ENCODE measurements at places on chromosomes 12 and 14. TPM values are rescaled to one million over a fixed set of nuclear protein-coding genes. Genes with fewer than 3 reads are reported as not detected.

- H3K4me1 ChIP-seq: no peaks in the 10 kb centered on the region
- peak; percentile 29 for DNase-seq
- H3K27me3 ChIP-seq: no peaks in the 10 kb centered on the region
- no peak overlapping the region for H3K4me3 ChIP-seq
- no peaks in the 10 kb centered on the region for H3K36me3 ChIP-seq
Measured at GRCh38 chr14:106691601-106692291, 1165.4 kb downstream of the TMEM121 start.

GRCh38 chr12:3256103-3256631, 179.0 kb downstream of the TSPAN9 start:
- H3K27ac ChIP-seq: no peak overlapping the region
- H3K4me3 ChIP-seq: no peak overlapping the region
- DNase-seq: no peak
- peaks cover 2% of the 10 kb centered on the region for H3K4me1 ChIP-seq

GRCh38 chr14:73619524-73619923, 7.2 kb downstream of the ACOT6 start:
- no peak for DNase-seq
- no peak overlapping the region for H3K27ac ChIP-seq
- H3K36me3 ChIP-seq: no peaks in the 10 kb centered on the region
- H3K4me3 ChIP-seq: no peak overlapping the region
- no peaks in the 10 kb centered on the region for H3K4me1 ChIP-seq

DNA sequence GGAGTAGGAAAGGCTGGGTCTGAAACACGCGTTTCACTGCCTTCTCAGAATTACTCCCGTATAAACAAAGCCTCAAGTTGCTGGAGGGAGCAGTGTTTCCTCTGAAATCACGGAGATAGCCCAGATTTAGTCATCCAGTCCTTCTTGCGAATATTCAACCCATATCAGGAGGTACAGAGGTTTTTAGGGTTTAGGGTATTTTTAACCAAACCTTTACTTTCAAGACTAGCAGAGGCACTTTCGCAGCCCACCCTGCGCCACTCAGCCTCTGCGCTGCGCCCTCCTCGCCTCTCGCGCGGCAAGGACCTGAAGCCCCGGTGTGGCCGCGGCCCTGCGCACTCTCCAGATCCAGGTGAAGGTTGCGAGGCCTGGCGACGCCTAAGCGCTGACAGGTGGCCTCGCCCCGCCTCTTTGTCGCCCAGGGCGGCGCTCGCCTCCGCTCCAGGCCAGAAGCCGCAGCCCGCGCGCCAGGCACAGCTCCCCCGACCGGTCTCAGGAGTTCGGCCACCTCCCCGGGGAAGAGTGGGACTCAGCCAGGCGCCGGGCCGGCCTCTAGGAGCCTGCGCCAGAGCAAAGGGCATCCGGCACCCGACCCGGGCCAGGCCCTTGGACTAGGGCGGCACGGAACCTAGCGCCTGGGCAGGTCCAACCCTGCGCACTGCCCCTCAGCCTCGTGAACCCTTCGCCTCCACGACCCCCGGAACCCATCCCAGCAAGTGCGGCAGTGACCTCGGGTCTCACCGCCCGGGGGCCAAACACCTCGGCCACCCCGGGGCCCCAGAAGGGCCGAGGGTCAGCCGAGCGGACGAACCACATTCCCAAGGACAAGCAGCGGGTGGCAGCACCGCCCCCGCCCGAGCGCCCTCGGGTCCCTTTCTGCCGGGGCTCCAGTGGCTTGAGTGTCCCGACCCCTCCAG, 1.8 kb upstream of the SAMD4A start:
- H3K36me3 ChIP-seq: no peaks in the 10 kb centered on the region
- H3K27ac ChIP-seq: peak overlapping the region; percentile 99
- peak overlapping the region; percentile 73 for H3K4me3 ChIP-seq
- H3K27me3 ChIP-seq: no peaks in the 10 kb centered on the region

GRCh38 chr12:104420868-104421267, 35.9 kb upstream of the CHST11 start:
- H3K4me3 ChIP-seq: no peak overlapping the region
- H3K36me3 ChIP-seq: no peaks in the 10 kb centered on the region
- no peak overlapping the region for H3K27ac ChIP-seq
- no peaks in the 10 kb centered on the region for H3K27me3 ChIP-seq

DNA sequence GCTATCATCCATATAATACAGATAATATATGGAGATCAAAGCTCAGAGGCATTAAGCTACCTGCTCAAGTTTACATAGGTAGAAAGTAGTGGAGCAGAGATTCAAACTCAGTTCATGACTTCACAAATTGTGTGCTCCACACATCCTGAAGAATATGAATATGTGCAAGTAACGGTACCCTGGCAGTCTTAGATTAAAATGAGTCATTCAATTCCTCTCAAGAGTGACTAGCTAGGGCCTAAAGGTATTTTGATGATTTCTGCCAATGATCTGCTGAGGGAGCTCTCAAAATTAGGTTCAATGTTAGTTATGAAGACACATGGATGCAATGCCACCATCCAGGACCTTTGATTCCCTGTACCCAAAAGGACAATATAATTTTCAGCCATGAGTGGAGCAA, 58.9 kb downstream of the GRIP1 start:
- no peaks in the 10 kb centered on the region for H3K27me3 ChIP-seq
- no peak overlapping the region for H3K27ac ChIP-seq
- no peaks in the 10 kb centered on the region for H3K36me3 ChIP-seq
- DNase-seq: no peak
- H3K4me1 ChIP-seq: no peaks in the 10 kb centered on the region

GRCh38 chr14:76644855-76645518, 116.3 kb upstream of the VASH1 start:
- DNase-seq: no peak
- no peak overlapping the region for H3K4me3 ChIP-seq
- no peak overlapping the region for H3K27ac ChIP-seq
- H3K4me1 ChIP-seq: no peaks in the 10 kb centered on the region

GRCh38 chr14:51285120-51285519, 45.1 kb downstream of the TMX1 start:
- H3K27ac ChIP-seq: no peak overlapping the region
- no peaks in the 10 kb centered on the region for H3K27me3 ChIP-seq
- DNase-seq: no peak
- H3K36me3 ChIP-seq: no peaks in the 10 kb centered on the region
- H3K4me1 ChIP-seq: no peaks in the 10 kb centered on the region

Gene LIN7A
- total RNA-seq: 19.7 TPM

Gene EPS8
- 31.6 TPM for total RNA-seq

- H3K36me3 ChIP-seq: no peaks in the 10 kb centered on the region
- DNase-seq: no peak
- H3K4me1 ChIP-seq: no peaks in the 10 kb centered on the region
Measured at GRCh38 chr12:49295082-49295936, at the start of gene PRPH. TSS of gene PRPH (plus strand) at chr12:49295147. CDS start at chr12:49295201, 54 bp downstream.

Gene SELPLG
- 2.2 TPM for total RNA-seq

Gene SAMD4A
- 31.9 TPM for total RNA-seq

GRCh38 chr14:89121968-89122620, 294.9 kb downstream of the FOXN3 start:
- DNase-seq: no peak
- no peaks in the 10 kb centered on the region for H3K27me3 ChIP-seq
- no peaks in the 10 kb centered on the region for H3K4me1 ChIP-seq
- no peaks in the 10 kb centered on the region for H3K36me3 ChIP-seq
- H3K4me3 ChIP-seq: no peak overlapping the region

Gene HCAR1
- total RNA-seq: not detected

Gene SAV1
- 13.8 TPM for total RNA-seq

DNA sequence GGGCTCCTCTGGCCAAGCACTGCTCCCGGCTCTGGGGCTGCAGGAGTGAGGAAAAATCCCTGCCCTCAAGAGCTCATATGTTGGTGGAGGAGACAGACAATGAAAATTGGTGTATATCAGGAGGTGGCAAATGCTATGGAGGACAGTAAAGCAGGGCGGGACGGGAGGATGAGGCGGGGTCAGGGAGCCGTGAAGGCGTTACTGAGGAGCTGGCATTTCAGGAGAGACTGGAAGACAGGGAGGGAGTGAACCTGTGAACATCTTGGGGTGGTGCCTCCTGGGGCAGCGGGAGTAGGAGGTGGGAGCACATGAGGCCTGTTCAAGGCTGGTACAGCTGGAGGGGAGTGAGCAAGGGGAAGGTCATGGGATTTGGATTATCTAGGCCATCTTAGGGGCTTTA, 26.6 kb downstream of the TSPAN9 start:
- H3K27ac ChIP-seq: peak overlapping the region; percentile 95
- no peak for DNase-seq
- no peaks in the 10 kb centered on the region for H3K36me3 ChIP-seq
- H3K4me1 ChIP-seq: no peaks in the 10 kb centered on the region
- H3K27me3 ChIP-seq: no peaks in the 10 kb centered on the region

DNA sequence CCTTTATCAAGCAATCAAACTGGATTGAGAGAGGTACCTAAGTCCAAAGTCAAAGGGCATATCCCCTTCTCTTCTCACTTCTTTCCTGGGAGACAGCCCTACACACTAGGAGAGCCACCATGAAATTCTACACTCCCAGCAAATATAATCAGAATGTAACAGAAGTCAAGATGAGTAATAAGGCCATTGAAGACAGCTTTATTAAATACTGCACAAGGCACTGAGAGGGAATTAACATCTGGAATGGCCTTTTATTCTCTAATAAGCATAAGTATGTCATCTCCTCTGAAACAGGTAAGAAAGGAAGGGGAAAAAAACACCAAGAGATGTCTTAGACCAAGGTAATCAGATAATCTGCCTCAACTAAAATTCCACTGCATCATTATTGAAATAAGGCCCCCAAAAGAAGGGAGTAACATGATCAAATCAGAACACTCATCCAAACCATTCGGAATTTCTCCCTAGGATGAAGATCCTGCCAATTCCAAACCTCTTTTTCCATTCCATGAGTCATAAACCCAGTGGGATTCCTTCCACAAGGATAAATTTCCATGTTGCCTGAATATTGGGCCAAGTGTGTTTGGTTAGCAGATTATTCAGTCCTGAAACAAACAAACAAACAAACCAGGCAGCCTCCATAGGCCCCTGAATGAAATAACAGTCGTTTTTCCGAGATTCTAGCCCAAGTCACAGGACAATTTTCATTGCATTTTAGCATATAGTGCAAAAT, 19.9 kb downstream of the SLC35F4 start:
- no peak for DNase-seq
- no peaks in the 10 kb centered on the region for H3K27me3 ChIP-seq
- H3K36me3 ChIP-seq: no peaks in the 10 kb centered on the region
- H3K4me1 ChIP-seq: no peaks in the 10 kb centered on the region
- H3K4me3 ChIP-seq: no peak overlapping the region

- H3K36me3 ChIP-seq: no peaks in the 10 kb centered on the region
- H3K4me3 ChIP-seq: no peak overlapping the region
- H3K4me1 ChIP-seq: no peaks in the 10 kb centered on the region
- no peak for DNase-seq
- no peaks in the 10 kb centered on the region for H3K27me3 ChIP-seq
- H3K27ac ChIP-seq: no peak overlapping the region
Measured at GRCh38 chr14:59026081-59026480, 162.4 kb upstream of the DAAM1 start.

Gene NFE2
- 2.8 TPM for total RNA-seq

Gene PMCH
- not detected for total RNA-seq

Gene HPD
- 772 TPM for total RNA-seq

Gene TTC7B
- 35.9 TPM for total RNA-seq

DNA sequence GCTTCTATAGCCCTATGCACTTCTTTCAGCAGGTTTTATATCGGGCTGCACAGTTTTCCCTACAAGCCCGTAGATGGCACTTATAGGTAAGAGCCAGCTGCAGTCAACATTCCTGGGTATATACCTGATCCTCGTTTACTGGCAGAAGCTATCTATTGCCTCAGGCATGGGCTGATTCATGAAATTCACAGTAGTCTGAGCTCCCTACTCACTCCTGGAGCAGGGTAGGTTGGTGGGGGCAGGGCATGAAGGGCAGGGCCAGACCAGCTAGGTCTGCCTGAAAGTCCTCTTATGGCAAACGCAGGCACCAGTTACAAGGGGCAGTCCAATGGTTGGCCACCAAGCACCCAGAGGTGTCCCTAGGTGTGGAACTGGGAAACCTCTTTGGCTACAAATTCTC, 345.8 kb downstream of the RPS29 start:
- no peak for DNase-seq
- H3K4me3 ChIP-seq: no peak overlapping the region
- no peaks in the 10 kb centered on the region for H3K4me1 ChIP-seq

GRCh38 chr12:15882118-15882971, at the start of gene STRAP:
TSS of gene STRAP (plus strand) at chr12:15882387. CDS start at chr12:15882708, 321 bp downstream.
- H3K4me1 ChIP-seq: peaks cover 14% of the 10 kb centered on the region
- H3K4me3 ChIP-seq: peak within 1 kb of the TSS; percentile 78
- no peaks in the 10 kb centered on the region for H3K36me3 ChIP-seq
- peak within 1 kb of the TSS; percentile 100 for H3K27ac ChIP-seq
- H3K27me3 ChIP-seq: no peaks in the 10 kb centered on the region

- no peaks in the 10 kb centered on the region for H3K27me3 ChIP-seq
- H3K4me3 ChIP-seq: no peak overlapping the region
- no peak for DNase-seq
- no peaks in the 10 kb centered on the region for H3K4me1 ChIP-seq
- no peaks in the 10 kb centered on the region for H3K36me3 ChIP-seq
Measured at GRCh38 chr12:132428936-132429601, 60.9 kb upstream of the FBRSL1 start.

Gene PLCZ1
- not detected for total RNA-seq

Gene EML5
- 0.20 TPM for total RNA-seq

Gene FAM90A1
- not detected for total RNA-seq

Gene PLXNC1
- 1.6 TPM for total RNA-seq

DNA sequence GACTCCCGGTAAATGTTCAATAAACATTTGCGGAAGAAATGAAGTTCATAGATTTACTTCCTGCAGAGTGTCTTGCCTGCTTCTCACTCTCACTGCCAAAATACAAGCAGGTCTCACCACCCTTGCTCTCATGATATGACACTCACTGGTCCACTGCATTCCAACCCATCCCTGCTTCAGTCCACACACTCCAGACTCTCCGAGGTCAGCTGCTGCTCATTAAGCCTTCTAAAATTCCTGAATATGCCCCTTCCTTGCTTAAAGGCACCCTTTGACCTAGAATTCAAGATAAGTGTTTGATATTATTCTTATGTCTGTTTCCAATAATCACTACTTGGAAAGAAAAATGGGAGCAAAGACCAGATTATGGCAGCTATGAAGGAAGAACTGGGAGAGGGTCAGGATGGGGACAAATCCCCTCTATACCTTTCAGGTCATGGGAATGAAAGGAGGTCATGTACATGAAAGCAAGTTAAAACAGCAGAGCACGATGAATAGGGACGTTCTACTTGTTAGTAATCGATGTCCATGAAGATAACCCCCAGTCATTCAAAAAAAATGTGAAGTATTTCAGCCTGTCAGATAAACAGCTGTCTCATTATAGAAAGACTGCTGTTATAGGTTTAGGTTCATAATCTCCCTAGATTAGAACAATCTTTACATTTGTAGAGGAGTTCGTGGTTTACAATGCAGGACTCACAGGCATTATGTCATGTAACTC, 10.5 kb upstream of the NID2 start:
- H3K27me3 ChIP-seq: no peaks in the 10 kb centered on the region
- no peak overlapping the region for H3K27ac ChIP-seq
- H3K4me1 ChIP-seq: no peaks in the 10 kb centered on the region
- no peaks in the 10 kb centered on the region for H3K36me3 ChIP-seq
- DNase-seq: no peak
- H3K4me3 ChIP-seq: no peak overlapping the region

Gene ADGRD1
- total RNA-seq: 9.4 TPM

Gene SIX4
- total RNA-seq: 0.43 TPM

GRCh38 chr12:120574106-120574505, 7.1 kb downstream of the POP5 start:
- no peaks in the 10 kb centered on the region for H3K4me1 ChIP-seq
- H3K36me3 ChIP-seq: peaks cover 99% of the 10 kb centered on the region
- no peaks in the 10 kb centered on the region for H3K27me3 ChIP-seq
- no peak overlapping the region for H3K4me3 ChIP-seq
- no peak overlapping the region for H3K27ac ChIP-seq
- no peak for DNase-seq

Measured in right lobe of liver (tissue), 6 donors.